ENCODE measurements at places on chromosomes 6 and 20.

GRCh38 chr6:93088621-93089501 lies 330.5 kb downstream of the EPHA7 start:
- no peak for DNase-seq

- no peak for DNase-seq
Measured at GRCh38 chr6:91415031-91415605, 828.2 kb upstream of the MAP3K7 start.

GRCh38 chr20:40771848-40772511 lies 82.9 kb upstream of the MAFB start:
- DNase-seq, result no peak

DNA sequence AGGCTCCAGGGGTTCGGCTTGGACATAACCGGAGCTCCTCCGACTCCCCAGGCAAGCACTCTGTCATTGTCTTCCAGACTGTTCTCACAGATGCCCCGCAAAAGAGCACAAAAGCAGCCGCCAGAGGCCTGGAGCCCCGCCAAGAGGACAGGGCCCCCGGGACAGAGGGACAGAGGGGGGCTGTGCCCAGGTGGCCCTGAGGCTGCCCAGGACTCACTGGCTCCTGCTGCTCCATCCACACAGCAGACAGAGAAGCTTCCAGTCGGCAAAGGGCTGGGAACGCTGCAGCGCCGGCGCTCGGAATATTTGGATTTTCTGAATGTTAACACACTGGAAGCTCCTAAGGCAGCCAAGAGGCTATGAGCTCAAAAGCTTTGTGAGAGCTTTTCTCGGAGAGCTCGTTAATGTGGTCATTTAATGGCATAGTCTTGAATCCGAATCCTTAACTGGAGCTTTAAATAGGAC lies 68.0 kb upstream of the QKI start:
- no peak for DNase-seq

DNA sequence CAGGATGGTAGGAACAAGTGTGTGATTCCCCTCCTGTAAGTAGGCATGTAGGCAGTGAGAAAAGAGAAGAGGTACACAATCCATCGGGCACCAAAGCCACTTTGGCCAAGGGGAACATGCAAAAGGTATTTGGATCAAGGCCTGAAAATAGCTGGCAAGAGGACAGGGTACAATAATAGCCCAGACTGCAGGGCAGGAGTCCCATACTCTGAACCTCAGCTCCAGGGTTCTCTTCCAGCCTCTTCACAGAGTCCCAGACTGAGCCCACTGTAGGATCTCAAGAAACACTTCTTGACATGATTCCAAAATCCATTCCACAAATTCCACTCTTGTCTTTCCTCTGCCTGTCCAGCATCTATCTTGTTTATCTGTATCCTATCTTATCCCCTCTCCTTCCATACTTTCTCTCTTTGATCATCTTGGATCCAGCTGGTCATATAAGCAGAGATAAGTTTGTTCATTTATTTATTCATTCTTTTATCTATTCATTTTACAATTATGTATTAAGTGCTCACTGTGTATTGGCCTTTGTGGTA lies 19.7 kb downstream of the ACSS2 start:
- no peak for DNase-seq

- no peak for DNase-seq
Measured at GRCh38 chr20:41308290-41308711, 9.2 kb downstream of the ZHX3 start.

- no peak for DNase-seq
Measured at GRCh38 chr20:35319871-35320197, 27.6 kb upstream of the FAM83C start.

GRCh38 chr20:50417023-50417329 lies 93.2 kb upstream of the PTPN1 start:
- DNase-seq, result no peak

GRCh38 chr20:41202426-41202825 lies 65.1 kb downstream of the PLCG1 start:
- no peak for DNase-seq

DNA sequence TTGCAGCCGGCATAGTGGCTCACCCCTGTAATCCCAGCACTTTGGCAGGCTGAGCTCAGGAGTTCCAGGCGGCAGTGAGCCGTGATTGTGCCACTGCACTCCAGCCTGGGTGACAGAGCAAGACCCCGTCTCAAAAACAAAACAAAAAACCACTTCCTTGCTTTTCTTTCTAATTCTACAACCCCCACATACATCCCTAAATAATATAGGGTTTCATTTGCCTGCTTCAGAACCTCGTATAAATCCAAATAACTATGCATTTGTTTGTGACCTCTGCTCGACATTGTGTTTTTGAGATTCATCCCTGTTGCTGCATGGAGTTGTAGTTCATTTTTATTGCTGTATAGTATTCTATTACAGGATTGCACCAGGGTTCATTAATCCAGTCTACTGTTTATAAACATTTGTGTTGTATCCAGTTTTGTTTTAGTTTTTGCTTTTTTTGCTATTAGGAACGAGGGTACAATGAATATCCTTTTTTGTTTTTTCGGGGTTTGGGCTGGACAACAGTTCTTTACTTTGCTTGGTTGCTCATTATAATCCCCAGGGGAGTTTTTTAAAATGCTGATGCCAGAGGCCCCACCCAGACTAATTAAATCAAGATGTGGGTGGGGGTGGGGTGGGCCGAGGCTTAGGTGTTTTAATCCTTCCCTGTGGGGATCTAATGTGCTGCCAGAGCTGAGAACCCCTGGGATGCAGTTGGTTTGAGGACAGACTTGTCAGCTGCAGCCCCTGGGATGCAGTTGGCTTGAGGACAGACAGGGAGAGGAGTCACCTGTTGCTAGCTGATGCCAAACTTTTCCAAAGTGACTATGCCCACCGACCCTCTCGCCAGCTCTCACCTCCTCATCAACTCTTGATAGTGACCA lies 2.4 kb upstream of the SNAI1 start:
- DNase-seq, result no peak

All from activated T-cell treated with anti-CD3 and anti-CD28 coated beads for 24 hours (primary cell).